Hepatocyte (in vitro differentiated cells): ENCODE measurements at places on chromosomes 2 and 18. TPM values are rescaled to one million over a fixed set of nuclear protein-coding genes. Genes with fewer than 3 reads are reported as not detected.

DNA sequence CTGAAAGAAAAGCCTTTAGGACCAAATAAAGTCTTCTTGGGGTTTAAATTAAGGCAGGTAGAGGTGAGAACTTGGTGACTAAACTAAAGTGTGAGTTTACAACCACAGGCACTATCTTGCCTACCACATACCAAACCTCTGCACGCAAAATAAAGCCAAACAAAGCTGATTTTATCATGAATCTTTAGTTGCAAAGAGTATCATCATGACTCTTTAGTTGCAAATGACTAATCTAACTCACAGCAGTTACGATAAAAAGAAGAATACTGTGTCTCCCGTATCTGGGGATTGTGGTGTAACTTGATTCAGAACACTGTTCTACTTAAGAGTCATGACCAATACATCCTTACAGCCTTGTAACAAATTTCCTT is 11.2 kb downstream of the CFAP210 start:
- no peak overlapping the region for H3K27ac ChIP-seq
- no peak for DNase-seq
- no peaks in the 10 kb centered on the region for H3K36me3 ChIP-seq
- H3K4me3 ChIP-seq = no peak overlapping the region

DNA sequence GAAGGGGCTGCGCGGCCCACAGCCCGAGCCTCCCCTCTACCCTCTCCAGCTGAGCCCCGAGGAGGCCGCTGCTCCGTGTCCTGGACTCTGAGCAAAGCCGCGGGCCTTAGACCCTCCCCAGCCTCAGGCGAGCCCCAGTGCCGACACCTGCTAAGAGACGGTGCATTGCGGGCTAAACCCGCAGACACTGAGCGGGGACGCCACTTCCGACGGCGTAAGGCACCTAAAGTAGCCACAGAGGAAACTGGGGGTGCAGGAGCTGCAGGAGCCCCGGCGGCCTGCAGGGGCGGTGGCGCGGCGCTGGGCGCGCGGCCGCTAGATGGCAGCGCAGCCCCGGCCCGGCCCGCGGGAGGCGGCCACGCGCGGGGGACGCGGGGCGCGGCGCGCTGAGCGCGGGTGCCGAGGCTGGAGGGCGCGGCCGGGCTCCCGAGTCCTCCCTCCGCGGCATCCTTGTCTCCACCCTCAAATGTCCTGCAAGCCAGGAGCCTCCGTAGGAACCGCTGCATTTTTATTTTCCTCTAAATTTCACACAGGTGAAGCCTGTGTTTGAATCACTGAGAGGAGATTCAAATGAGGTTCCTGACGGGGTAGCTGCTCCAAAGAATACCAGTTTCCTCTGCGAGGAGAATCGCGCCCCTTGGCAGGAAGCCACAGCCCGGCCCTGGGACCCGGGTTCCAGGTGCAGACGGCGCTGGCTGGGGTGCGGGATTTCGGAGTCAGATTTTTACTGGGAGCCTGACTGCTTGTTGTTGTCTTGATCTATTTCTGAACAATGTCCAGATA is 650.5 kb downstream of the GALR1 start:
- H3K27me3 ChIP-seq = peaks cover 13% of the 10 kb centered on the region
- peak; percentile 84 for DNase-seq
- H3K36me3 ChIP-seq = no peaks in the 10 kb centered on the region
- no peak overlapping the region for H3K27ac ChIP-seq
- no peaks in the 10 kb centered on the region for H3K4me1 ChIP-seq

- no peaks in the 10 kb centered on the region for H3K27me3 ChIP-seq
- no peak overlapping the region for H3K27ac ChIP-seq
- no peak for DNase-seq
Observed at GRCh38 chr2:40436093-40436475, 15.8 kb downstream of the SLC8A1 start.

DNA sequence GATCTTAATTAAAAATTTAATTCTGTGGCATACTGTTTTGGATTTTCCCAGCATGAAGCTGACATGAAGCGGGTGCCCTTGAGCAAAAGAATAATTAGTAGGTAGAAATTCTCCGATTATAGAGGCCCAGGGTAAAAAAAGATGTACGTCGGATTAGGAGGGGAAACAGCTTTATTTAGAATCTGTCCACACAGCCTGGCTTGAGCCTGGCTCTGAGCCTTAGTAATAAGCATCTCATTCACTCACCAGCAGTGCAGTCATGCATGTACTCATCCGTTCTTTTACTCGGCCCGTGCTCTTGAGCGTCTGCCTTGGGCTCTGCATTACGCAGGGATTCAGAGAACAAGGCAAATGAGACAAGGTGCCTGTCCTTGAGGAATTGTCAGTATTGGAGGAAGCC is 219.3 kb downstream of the AGAP1 start:
- H3K36me3 ChIP-seq = no peaks in the 10 kb centered on the region
- no peak overlapping the region for H3K4me3 ChIP-seq
- DNase-seq = no peak
- no peaks in the 10 kb centered on the region for H3K27me3 ChIP-seq

The MRO gene
- total RNA-seq = 2.0 and 3.1 TPM in 2 replicates

The B3GNT7 gene
- total RNA-seq = 4.0 and 6.2 TPM in 2 replicates

The CXCR4 gene
- total RNA-seq = 6.2 and 6.4 TPM in 2 replicates
